ENCODE measurements at places on chromosomes 3 and 15.
A peak's percentile ranks its signal among the peaks of the same experiment; 100 is the strongest.

DNA sequence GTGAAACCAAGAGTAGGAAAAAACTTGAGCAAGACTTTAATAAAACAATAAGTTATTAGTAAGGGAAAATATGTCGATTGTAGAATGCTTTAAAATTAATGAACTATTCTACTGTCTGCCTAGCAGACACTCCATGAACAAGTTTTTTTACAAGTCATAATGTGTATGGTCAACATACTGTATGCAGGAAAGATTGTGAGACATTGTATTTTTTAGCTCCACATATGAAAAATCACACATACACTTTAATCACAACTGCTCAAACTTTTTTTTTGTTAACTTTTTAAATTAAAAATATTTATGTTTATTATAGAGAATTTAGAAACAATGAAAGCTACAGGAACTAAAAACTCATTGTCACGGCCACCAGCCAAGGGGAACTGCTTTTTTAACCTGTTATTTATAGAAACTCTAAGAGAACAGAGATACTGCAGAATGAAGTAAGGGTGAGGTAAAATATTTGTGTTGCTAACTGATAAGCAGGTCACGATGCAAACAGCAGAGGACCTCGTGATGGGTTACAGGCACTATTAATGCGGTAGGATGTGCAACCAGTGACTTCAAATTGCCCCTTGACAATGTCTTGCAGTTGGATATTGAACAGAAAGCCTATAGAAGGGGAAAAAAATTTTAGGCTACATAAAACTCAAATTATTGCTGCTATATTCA, 53.0 kb downstream of the THSD4 start:
- no peak for DNase-seq

- DNase-seq = no peak
These were observed 35.3 kb upstream of the SEMA4B start for GRCh38 chr15:90165659-90166489.

- no peak for DNase-seq
These were observed 65.0 kb downstream of the PDZRN3 start for GRCh38 chr3:73559749-73560148.

GRCh38 chr3:66153481-66154443, 67.0 kb upstream of the SLC25A26 start:
- DNase-seq = no peak

DNA sequence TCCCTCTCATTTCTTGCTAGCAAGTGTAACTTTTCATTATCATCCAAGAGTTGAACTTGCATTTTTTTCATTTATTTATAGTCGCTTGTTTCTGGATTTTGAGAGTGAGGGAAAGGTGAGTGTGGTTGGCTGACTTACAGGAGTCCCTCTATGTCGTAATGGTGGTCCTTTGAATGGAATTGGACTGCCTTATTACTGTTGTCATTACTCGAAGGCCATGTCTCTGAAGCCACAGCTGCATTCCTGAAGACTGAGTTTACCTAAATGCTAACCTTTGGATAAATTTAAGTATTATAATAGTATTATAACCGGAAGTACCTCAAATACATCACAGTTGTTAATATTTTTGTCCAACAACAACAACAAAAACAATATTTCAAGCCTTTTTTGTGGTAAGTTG, 488.9 kb downstream of the GABRG3 start:
- no peak for DNase-seq

- no peak for DNase-seq
These were observed 144.9 kb downstream of the SV2B start for GRCh38 chr15:91244919-91245318.

DNA sequence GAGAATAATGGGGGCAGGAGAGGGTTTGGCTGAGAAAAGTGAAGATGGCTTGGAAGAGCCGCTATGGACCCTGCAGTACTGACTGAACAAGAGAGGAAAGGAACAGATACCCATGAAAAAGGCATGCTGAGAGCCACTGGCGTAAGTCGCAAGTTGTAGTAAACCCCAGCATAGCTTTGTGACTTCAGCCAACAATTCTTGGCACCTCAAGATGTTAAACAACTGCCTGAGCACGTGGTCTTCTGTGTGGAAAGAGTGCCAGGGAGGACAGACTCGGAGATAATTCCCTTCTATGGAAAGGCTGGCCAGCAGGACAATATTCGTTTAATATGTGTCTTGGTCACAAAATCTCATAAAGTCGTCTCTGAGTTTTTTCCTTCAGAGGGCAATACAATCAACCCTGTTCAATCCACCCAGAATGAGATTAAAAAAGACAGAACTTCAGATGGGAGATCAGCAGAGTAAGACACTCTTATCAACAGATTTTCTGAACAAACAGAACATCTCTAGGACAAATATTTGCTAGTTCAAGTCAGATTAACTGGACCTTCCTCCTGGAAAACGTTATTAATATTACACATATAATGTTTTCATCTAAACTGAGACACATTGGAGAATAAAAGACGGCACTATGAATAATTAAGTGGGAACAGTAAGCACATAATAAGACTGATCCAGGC, 49.2 kb downstream of the NEK10 start:
- DNase-seq = no peak

GRCh38 chr3:153595186-153595815, 433.3 kb downstream of the RAP2B start:
- no peak for DNase-seq

- no peak for DNase-seq
These were observed 146.2 kb upstream of the SEMA6D start for GRCh38 chr15:47570881-47571640.

GRCh38 chr15:30917013-30917412, 13.3 kb downstream of the FAN1 start:
- no peak for DNase-seq

- DNase-seq = no peak
These were observed 12.1 kb downstream of the PLCL2 start for GRCh38 chr3:16896820-16897219.

GRCh38 chr15:74977599-74977998, 17.8 kb upstream of the SCAMP5 start:
- DNase-seq = no peak

DNA sequence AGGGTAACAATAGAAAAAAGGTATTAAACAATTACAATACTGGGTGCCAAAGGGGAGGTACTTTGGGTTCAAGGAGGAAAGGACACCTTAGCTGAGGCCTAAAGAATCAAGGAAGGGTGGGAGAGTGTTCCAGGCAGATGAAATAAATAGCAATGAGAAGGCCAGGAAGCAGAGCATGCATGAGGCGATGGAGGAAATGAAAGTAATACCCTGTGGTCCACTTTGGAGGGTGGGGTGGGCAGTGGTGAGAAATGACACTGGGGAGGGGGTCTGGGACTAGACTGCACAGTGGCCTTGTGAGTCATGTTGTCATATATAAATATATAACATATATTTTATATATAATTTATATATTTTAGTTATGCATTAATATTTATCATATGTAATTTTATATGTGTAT, 55.9 kb downstream of the BHLHE40 start:
- no peak for DNase-seq

- no peak for DNase-seq
These were observed 1.1 kb downstream of the RBSN start for GRCh38 chr3:15097891-15098290.

DNA sequence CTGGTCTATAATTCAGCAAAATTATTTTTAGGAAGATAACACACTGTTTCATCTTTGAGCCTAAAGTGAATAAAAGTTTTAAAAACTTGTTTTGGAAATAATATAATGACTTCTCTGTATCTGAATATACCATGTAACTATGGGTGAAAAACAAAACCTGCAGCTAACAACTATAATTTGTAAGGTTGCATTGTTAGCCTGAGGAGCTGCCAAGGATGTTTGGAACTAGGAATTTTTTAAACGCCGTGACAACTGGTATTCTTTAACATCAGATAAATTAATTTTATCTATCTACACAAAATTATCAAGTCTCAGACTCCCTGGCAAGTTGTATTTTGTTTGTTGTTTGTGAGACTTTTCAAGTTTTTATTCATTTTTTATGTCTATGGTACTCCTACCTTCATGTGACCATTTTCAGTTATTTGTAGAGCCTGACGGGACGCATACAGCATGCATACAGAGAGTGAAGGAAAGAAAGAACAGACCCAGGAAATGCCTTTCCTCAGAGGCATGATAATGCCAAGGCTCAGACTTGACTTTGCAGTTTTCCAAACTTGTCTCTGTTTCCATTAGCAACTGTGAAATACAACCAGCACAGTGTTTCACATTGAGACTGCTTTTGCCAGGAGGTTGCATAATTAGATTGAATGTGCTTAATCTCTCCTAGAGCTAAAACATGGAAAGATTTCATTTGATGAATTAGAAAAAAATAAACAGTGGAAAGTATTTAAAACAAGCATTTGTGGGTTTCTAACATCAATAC, 60.8 kb upstream of the ARHGEF26 start:
- DNase-seq = no peak

DNA sequence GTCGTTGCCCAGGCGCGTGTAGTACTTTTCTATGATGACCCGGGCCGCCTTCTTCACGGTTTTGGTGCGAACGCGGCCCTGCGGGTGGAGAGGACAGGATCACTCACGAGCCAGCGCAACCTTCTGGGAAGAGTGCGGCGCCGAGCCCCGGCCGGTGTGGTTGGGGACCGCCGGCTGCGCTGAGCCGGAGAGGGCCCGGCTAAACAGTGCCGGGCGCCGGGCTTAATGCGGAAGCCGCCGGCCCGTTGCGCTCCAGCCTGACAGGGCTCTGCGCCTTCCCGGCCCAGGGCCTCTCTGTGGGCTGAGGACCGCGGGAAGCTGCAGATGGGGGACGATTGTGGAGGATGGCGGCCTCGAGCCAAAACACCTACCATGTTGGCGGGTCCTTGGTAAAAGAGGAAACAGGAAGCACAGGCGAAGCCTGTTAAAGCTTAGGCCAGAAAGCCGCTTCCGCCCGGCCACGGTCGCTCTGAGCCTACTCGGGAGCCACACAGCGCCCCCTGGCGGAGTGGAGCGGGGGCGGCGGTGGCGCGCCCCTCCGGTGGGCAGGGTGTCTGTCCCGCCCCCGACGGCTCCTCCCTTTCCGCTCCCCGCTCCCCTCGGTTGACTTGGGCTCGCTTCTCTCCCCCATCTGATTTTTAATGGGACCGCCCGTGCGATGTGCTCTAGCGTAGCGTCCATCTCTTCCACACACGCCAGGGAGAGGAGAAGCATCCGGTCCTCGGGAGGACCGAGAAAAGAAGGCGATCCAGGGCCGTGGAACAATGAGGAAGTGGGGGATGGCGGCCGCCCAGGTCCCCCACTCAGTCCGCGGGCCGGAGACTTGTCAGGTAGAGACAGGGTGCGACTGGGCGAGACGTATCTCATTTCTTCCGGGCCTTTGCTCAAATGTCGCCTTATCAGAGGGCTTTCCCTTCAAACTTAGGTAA, at the start of gene RPS17:
Gene RPS17 (minus strand): TSS at position 403 of the 929 bp plus-strand sequence. CDS start 29 bp downstream, at position 374.
- DNase-seq = peak; percentile 97

DNA sequence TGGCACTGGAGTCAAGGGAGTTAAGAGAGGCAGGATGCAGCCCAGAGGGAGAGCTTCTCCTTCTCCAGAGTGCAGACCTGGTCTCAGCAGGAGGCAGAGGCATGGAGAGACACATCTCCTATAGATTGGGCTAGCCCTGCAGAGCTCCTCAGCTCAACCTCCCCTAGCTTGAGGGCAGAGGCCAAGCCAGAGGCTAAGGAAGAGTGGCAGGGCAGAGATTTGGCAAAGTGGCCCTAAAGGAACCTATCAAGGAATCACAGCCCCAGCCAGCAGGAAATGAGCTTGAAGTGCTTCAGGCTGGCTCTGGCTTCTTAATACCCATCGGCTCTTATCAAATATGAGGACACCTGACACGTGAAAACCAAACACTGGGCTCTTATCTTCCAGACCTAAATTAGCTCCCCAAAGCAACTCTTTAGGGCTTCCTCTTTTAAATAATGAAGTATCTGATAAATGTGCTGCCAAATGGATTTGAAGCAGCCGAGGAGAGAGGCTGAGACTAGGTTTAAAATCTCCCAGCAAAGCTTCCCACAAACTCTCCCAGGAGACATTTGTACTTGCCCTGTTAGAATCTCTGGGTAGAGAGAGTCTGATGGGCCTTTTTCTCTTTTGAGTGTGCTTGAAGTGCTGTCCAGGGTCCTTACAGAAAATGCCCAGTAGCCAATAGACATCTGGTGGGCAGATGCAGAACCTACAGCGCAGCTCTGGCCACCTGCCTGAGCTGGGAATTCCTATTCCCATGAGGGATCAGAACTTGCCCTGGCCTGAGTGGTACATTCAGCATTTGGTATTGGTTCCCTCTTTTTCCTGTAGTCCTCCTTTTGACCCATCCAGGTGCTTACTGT, 271.4 kb downstream of the CLSTN2 start:
- DNase-seq = no peak

DNA sequence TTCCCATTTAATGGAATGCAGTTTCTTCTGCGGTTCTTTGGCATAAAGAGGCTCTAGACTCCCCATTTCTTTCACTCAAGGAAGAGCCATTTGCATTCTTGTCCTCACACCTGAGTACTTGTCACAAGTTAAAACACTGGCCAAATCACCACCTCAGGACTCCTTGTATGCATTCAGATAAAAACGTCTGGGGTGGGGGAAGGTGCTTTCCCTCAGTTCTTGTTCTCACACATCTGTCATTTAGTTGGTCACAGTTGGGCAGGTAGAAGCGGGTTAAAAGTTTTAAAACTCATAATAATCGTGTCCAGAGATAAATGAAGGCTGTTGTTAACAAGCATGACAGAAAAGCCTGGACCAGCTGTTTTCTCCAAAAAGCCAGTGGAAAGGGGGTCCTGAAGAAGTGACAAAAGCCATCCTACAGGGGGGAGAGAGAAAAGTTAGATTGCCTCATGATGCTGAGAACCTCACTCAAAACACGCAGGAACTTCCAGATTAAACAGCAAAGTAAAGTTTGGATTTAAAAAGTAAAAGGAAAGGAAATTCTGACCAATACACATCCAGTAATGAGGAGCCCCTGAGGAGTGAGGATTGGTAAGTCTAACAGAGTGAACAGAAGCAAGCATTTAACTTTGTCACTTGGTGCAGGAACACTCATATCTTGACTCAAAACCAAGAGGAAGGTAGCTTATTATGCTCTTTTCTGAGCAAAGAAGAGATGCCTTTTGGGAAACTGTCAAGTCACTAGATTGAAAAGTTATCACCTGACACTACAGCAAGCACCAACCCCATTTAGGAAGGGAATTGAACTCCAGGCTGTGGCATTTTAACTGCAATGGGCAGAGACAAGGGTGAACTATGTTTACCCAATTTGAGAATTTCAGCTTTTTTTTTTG, 2.8 kb downstream of the BCL2L10 start:
- no peak for DNase-seq

- no peak for DNase-seq
These were observed 86.5 kb downstream of the FRMD4B start for GRCh38 chr3:69299344-69299743.
